ENCODE measurements at places on chromosomes 7 and 10.

DNA sequence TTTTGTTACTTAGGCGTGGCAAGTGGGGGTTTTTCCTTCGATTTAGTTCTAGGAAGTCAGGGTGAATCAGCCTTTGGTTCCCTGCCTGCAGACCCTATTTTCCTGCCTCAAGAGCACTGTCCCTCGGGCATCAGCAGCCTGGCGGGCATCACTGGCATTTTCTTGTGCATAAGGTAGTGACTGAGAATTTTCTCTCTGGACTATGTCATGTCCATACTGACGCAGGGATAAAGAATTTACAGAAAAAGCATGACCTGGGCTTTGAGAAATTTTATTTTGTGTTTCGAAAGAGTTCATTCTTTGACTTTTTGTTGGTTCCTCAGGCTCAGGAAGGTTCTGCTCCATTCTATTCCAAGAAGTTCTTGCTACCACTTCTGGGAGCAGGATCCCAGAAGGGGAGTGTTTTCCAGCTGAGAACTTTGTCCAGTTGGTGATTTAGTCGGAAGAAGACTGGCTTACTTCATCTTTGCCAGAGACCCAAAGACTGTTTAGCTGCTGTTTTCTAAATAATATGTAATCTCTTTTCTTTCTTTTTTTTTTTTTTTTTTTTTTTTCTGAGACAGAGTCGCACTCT, 213.9 kb upstream of the SH2B2 start:
- DNase-seq: no peak

GRCh38 chr7:2180081-2180480, 52.7 kb downstream of the MAD1L1 start:
- DNase-seq: no peak

- DNase-seq: no peak
Observed at GRCh38 chr10:110843031-110843430, 28.7 kb upstream of the PDCD4 start.

GRCh38 chr10:52256832-52257691, 57.0 kb upstream of the DKK1 start:
- no peak for DNase-seq

GRCh38 chr10:4742217-4742616, 83.8 kb upstream of the AKR1E2 start:
- DNase-seq: no peak

Data from fibroblast of skin of right quadriceps (primary cell).